Fibroblast of lung (primary cell): ENCODE measurements at places on chromosomes 7 and 10.
A peak's percentile ranks its signal among the peaks of the same experiment; 100 is the strongest.

- no peak for DNase-seq
Observed at GRCh38 chr7:144903201-144903600, 67.3 kb upstream of the TPK1 start.

DNA sequence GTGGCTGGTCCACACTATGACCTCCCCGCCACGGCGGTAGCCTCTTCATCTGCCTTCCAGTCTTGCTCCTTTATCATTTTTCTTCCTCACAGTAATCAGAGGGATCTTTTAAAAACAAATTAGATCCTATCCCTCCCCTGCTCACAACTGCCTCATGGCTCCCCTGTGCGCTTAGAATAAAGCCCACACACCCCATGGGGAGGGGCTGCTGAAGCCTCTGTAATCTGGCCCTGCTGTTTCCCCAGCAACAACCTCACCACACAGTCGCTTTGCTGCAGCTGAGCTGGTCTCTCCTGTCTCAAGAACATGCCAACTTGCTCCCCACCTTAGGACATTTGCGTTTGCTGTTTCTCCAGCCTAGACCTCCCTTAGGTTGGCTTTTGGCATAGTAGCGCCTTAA, 41.0 kb downstream of the SP8 start:
- no peak for DNase-seq

DNA sequence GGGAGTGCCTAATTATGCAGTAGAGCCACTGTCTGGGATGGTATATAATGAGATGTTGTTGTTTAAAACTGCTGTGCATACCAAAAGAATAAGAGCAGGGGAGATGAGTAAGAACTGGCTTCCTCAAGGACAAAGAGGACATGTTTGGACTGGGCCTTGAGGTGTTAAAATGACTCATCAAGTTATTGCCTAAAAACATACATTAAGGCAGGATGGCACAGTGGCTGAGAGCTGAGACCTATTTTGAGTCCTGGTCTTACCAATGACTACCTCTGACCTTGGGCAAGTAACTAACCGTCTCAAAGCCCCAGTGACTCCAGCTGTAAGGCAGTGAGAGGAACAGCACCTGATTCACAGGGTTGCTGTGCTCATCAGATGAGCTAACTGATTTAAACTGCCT, 71.1 kb downstream of the CFAP58 start:
- peak; percentile 13 for DNase-seq

DNA sequence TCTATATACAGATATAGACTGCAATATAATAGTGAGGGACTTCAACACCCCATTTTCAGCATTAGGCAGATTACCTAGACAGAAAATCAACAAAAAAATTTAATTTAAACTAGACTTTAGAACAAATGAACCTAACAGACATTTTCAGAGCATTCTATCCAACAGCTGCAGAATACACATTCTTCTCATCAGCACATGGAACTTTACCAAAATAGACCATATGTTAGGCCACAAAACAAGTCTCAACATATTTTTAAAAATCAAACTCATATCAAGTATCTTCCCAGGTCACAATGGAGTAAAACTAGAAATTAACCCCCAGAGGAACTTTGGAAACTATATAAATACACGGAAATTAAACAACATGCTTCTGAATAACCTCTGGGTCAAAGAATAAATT, 169.6 kb downstream of the MTERF1 start:
- peak; percentile 30 for DNase-seq

DNA sequence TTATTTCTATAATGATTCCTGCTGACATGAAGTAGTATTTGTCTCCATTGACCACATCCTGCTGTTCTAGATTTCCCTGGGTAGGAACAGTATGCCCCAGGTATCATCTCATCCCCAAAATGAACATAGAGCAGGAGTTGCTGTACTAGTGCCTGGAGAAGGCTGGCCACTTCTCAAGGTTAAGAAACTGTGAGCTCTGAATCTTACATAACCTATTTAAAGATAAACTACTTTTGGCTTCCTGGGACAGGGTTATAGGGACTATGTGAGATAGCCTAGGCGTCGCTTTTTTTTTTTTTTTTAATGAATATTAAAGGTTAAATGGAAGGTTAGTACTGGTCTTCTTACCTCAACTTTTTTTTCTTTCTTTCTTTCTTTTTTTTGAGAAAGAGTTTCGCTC, 103.0 kb downstream of the LRRC4 start:
- DNase-seq = no peak

DNA sequence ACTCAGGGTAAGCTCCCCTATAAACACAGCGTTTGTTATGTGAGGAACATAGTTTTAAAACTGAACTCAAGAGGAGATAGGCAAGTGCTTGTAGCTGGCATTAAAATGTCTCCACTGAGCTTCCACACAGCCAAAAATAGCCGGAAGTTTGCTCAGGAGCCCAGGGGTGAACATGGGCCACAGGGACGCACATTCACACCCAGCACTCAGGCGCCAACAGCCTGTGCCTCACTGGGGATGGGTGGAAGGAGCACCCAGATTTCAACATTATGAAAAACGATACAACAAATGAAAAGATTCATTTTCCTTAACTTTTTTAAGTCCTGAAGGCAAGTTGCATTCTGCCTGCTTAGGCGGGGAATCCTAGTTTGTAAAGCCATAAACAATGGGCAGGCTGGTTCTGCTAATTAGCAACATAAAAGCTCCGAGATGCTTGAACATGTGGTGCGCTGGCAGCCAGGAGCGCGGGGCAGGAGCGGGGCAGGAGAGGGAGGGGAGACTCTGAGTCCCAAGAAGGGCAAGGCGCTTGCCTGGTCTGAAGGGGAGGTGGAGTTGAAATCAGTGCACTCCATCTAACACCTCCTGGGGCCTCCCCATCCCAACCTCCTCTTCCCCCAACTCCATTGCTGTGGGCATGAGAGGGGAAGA, 235.9 kb downstream of the COBL start:
- DNase-seq = no peak

- DNase-seq = no peak
Observed at GRCh38 chr10:110617425-110618229, 26.5 kb upstream of the RBM20 start.
